ENCODE measurements at places on chromosomes 6 and 20. TPM values are rescaled to one million over a fixed set of nuclear protein-coding genes. Genes with fewer than 3 reads are reported as not detected.

- no peak for DNase-seq
Observed at GRCh38 chr20:4613718-4614620, 107.7 kb upstream of the PRND start.

- DNase-seq: no peak
Observed at GRCh38 chr6:140183881-140184280, 809.4 kb upstream of the CITED2 start.

The RGS17 gene
- 4.6 TPM for total RNA-seq

The RCAN2 gene
- total RNA-seq: 6.7 TPM

DNA sequence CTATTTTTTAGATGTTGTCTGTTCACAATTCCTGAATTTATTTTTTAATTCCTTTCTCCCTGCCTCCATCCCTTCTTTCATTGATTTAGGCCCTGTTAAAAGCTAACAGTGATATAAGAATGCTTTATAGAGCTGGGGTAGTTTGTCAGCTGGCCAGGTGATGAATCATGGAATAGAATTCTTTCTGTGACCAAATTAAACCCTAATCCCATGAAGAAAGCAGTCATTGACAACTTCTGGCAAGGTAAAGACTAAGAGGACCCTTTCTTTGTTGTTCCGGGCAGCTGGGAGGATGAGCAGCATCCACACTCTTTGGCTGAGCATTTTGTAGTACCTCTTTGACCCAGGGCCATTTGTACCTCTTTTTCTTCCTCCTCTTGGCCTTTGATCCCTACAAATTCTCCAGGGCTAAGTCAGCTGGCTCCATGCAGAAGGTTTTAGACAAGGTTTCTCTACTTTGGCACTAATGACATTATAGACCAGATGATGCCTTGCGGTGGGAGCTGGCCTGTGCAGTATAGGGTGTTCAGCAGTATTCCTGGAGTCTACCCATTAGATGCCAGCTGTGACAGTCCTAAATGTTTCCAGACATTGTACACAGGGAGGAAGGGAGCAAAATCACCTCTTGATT is 102.9 kb downstream of the SLX4IP start:
- no peak for DNase-seq
